Glutamatergic neuron (in vitro differentiated cells): ENCODE measurements at places on chromosomes 6 and 20.
A peak's percentile ranks its signal among the peaks of the same experiment; 100 is the strongest.

- no peak for DNase-seq
Measured at GRCh38 chr6:8499540-8499939, 64.2 kb upstream of the SLC35B3 start.

DNA sequence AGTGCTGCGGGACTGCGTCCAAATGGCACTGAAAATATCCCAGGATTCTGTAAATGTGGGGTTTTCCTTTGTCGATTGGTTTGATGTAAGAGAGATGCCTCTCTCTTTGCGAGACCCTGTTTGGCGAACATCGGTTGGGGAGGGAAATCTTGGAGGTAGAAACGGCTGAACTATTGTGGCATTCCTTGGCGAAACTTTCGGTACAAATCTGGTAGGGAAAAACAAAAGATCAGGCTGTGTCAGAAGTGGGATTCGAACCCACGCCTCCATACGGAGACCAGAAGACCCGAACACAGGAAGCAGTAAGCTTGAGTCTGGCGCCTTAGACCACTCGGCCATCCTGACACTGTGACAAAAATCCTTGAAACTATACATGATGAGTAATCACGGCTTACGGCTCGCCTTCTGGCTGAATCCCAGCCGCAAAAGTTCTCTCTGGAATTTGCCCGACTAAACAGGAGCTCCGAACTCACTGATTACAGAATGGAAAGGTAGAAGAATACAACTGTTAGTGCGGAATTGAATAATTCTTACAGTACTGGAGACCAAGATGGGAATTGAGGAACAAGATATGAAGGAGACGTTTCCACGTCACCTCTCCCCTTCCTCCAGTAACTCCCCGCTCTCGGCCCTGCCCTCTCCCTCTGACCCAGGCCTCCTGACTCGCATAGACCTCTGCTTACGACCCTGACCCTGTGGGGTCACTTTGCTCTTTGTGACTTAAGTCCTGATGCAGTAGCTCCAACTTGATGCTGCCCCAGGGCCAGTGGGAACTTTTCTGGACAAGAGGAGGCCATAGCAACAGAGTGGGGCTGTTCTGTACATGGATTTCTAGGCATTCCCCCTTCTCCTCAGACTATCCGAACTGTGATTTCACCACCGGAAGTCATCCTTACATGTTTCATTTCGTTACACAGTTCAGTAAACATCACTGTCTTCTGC is 132.8 kb upstream of the ZNF184 start:
- DNase-seq, result no peak

DNA sequence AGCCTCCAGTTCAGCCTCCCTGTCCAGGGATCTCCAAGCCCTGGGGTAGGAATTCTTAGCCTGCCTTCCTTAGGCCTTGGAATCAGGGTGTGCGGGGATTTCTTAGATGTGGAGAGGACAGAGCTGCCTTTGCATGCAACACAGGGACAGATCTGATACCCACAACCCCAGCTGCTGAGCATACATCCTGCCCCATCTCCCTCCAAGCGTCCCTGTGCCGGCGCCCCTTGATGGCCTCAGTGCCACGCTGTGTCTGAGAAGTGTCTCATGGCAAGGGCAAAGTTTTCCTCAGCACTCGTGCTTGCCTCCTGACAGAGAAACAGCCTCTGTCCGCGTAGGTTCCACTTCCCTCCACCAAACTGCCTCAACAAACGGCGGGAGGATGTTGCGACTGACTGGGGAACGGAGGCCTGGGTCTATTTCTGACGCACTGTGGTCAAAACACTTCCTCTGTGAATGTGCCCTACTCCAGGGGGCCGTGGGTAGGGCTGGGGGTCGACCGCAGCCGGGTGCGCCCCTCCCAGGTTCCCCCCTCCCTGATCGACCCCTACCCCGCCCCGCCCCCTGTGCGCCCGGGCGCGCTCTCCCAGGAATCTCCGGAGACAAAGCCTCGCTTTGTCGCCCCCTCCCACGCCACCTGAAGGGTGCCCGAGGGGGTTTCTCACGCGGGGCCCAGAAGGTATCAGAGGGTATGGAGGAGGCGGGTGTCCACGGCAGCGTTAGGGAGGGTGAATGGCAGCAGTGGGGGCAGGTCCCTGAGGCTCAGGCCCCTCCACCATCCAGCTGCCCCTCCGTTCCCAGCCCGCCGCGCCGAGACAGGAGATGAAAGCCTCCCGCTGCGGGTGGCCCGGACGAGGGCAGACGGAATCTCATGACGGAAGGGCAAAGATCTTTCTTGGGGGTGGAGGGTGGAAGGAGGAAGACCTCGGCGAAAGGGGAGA is 806 bp downstream of the MICAL1 start:
- peak; percentile 60 for DNase-seq

DNA sequence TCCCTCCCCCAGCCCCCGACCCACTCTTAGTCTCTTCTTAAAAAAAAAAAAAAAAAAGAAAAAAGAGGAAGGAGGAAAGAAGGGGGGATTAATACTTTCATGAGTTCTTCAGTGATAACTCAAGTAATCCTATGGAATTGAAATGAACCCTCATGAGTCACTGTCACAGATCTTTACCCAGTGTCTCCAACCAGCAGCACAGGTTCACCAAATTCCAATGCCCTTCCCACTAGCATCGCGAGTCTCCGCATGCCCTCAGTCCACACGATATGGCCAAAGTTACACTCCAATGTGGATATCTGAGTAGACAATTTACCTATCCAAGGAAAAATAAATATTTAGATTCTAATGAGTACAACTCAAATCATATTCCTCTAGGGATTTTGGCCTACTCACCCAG is 74.5 kb downstream of the MDN1 start:
- no peak for DNase-seq

GRCh38 chr6:116158641-116159040 is 32.7 kb upstream of the COL10A1 start:
- no peak for DNase-seq

DNA sequence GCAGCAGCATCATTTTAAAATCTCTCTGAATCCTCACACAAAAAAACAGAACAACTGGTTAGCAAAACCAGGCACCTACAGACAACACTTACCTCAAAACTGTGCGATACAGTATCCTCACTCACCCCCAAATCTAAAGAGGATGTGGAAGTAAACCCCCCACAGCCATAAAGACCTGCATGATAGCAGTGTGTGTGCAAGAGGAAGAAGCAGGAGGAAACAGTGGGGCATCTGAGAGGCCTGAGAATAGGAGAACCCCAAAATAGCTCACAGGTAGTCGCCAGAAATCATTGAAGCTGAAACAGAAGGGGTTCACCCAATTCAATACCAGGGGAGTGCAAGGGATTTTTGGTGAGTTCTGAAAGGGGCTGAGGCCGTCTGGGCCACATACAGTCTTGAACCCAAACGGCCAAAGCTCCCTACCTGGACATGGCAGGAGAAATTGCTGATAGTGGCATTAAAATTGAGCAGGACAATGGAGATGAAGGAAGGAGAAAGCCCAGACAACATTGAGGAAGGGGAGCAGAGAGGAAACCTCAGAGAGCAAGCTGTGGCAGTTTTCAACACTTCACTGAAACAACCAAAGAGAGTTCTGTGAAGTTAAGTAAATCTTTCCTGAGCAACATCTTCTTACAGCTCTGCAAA is 129.7 kb downstream of the FIG4 start:
- DNase-seq, result no peak

- no peak for DNase-seq
Measured at GRCh38 chr6:35427851-35428321, 24.3 kb upstream of the FANCE start.

DNA sequence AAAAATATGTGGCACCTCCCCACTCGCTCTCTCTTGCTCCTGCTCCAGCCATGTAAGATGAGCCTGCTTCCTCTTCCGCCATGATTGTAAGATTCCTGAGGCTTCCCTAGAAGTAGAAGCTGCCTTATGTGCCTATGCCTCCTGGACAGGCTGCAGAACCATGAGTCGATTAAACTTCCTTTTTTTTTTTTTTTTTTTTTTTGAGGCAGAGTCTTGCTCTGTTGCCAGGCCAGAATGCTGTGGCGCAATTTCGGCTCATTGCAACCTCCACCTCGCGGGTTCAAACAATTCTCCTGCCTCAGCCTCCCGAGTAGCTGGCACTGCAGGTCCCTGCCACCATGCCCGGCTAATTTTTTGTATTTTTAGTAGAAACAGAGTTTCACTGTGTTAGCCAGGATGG is 112.5 kb downstream of the FAM217A start:
- DNase-seq, result no peak

GRCh38 chr6:39157511-39157910 is 42.5 kb upstream of the SAYSD1 start:
- DNase-seq, result no peak

DNA sequence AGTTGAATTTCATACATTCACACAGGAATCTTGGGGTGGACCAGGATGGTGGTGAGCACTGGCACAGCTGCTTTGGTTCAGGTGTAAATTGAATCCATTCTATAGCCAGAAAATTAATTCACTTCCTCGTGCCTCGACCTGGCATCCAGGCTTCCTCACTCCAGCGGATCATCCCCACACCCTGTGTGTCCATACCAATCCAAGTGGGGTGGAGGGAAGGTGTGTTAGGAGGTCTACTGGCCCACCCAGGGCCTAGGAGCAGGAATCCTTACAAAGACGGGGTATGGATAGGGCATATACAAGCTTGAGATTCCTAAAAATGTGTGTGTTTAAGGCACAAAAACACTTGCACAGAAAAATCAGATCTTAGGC is 81.8 kb upstream of the SLC24A3 start:
- no peak for DNase-seq

DNA sequence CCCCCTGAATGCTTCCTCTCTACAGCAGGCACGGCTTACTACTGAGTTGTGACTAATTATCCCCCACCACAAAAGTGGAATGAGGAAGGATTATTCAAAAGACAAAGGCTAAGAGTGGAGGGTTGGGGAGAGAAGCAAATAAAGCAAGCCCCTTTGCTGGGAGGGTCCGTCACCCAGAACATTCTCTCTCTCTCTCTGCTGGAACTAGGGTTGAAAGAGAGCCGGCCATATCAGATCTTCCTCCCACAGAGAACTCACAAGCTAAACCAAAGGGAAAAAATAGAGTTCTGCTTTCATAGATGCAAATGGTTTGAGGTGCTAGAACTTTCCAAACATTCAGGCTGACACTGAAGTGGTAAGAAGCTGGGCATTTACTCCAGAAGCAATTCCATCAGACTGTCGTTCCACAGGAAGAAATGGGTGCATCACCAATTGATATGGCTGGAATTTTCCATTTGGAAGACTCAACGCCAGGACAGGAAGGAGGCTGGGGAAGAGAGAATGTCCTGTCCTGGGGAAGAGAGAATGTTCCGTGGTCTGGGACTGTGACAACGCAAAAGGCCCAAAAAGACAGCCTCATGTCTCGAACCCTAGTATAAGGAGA is 7.9 kb downstream of the ZMYND8 start:
- no peak for DNase-seq

- no peak for DNase-seq
Measured at GRCh38 chr20:32263398-32263954, 14.0 kb upstream of the KIF3B start.

GRCh38 chr20:6884114-6884513 is 116.6 kb downstream of the BMP2 start:
- no peak for DNase-seq

DNA sequence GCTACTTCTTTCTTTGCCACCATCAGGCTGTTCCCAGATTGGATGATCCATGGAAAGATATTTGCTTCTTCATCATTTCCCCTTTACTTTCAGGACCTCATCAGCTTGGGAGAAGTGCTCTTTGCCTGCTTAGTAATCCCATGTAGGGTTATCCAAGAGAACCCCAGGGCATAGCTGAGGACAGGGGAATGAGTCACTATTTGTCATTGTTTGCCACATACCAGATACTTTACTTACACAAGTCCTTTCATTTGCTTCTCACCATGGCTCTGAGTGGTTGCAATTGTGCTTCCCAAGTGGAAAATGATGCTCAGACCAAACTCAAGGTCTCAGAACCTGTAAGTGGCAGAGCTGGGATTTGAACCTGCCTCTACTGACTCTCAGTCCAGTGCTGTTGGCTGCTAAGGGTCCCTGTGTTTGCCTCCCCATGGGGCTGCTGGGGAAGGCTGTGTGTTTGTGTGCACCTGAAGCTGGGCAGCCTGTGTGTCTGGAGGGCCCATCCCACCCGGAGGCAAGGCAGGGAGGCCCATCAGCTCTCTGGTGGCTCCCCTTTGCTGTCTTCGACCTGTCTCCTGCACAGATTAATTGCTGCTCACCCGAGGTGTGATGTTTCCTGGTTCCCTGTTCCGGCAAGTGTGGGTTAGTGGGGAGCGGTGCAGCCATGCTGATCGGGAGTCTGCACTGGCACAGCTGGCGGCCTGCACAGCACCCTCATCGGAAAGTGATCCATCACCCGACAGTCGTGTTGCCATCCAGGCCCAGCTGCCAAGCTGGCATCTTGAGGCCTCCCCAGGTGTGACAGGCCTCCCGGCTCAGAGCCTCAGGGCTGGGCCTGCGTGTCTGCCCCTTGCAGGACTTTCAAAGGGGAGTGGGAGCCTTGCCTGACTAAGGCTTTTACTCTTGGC is 228.8 kb downstream of the DHX35 start:
- DNase-seq, result no peak

- DNase-seq, result no peak
Measured at GRCh38 chr20:33437141-33437911, 6.2 kb downstream of the SNTA1 start.

DNA sequence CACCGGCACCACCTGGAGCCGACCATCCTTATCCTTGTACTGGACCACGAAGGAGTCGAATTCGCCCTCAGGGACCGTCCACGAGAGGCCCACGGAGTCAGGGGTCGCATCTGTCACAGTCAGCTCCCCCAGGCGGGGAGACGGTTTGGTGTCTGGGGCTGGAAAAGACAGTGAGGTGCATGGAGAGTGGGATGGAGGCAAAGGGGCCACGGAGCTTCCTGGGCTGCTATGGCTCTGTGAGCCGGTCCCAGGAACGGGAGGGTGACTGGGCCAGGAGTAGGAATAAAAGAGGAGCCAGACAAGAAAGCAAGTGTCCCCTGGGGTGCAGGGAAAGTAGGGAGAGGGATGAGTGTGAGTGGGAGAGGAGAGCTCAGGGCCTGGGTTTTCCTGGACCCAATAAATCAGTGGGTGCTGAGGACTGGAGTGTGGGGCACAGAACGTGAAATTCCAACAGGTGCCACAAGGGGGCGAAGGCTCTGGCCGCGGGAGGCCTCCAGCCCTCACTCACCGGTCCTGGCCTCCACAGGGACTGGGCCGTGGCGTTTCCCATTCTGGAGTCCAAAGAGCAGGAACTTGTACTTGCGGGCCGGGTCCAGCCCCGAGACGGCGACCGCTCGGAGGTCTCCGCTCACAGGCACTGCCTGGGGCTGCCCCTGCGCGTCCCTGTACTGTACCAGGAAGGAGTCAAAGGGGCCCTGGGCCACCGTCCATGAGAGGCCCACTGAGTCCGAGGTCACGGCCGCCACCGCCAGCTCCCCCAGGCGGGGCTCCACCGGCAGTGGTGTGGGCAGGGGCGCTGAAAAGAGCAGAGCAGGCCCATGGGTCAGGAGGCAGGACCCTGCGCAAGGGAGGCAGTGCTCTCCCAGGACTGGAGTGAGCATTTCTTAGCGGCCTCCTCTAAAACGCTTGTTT is 9.9 kb downstream of the CYP21A2 start:
- peak; percentile 80 for DNase-seq

- no peak for DNase-seq
Measured at GRCh38 chr20:36823121-36823520, 49.6 kb upstream of the DSN1 start.

- DNase-seq, result no peak
Measured at GRCh38 chr6:76684875-76685274, 612.4 kb upstream of the IMPG1 start.
